A549 treated with RU486 at 1 μM for 4 hours (cell line): ENCODE measurements at places on chromosomes 6 and 20. TPM values are rescaled to one million over a fixed set of nuclear protein-coding genes. Genes with fewer than 3 reads are reported as not detected.

YWHAB gene
- total RNA-seq = 195 to 207 TPM (median 204 TPM) in 5 replicates

PSORS1C2 gene
- total RNA-seq = not detected in 5 replicates

COL10A1 gene
- 0.06 TPM in 1 of 5 replicates, not detected in the others for total RNA-seq

CLDN20 gene
- not detected in 5 replicates for total RNA-seq

HCRTR2 gene
- not detected in 5 replicates for total RNA-seq

NR2E1 gene
- total RNA-seq = 0.03 TPM in 1 of 5 replicates, not detected in the others

SLC17A3 gene
- total RNA-seq = 0.53 to 1.4 TPM (median 0.93 TPM) in 5 replicates

SLC44A4 gene
- 0.07 to 0.30 TPM in 2 of 5 replicates, not detected in the others for total RNA-seq

IP6K3 gene
- 0.08 to 0.19 TPM (median 0.12 TPM) in 3 of 5 replicates, not detected in the others for total RNA-seq

TFAP2D gene
- total RNA-seq = not detected in 5 replicates

ASIP gene
- total RNA-seq = not detected in 5 replicates

HAO1 gene
- total RNA-seq = not detected in 5 replicates

FERMT1 gene
- total RNA-seq = 15.8 to 17.7 TPM (median 17.0 TPM) in 5 replicates
